ENCODE measurements at places on chromosomes 7 and 10. TPM values are rescaled to one million over a fixed set of nuclear protein-coding genes. Genes with fewer than 3 reads are reported as not detected.

DNA sequence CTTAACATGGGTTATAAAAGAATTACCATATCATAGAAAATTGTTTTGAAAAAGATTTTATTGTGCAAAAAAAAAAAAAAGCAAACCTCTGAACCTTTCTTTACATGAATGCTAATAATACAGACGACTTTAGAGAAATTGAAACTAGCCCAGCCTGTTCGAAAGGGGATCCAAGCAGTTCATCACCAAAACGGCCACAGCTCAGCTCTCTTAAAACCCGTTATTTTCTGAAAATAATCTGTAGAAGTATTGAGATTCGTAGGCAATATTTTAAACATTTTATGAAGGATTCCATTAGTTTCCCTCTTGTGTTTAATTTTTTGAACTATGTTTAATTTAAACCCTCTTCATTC is 9.9 kb upstream of the GSAP start:
- DNase-seq = no peak
- no peak overlapping the region for H3K4me3 ChIP-seq
- H3K4me1 ChIP-seq = no peaks in the 10 kb centered on the region
- H3K36me3 ChIP-seq = no peaks in the 10 kb centered on the region
- H3K27ac ChIP-seq = no peak overlapping the region

DNA sequence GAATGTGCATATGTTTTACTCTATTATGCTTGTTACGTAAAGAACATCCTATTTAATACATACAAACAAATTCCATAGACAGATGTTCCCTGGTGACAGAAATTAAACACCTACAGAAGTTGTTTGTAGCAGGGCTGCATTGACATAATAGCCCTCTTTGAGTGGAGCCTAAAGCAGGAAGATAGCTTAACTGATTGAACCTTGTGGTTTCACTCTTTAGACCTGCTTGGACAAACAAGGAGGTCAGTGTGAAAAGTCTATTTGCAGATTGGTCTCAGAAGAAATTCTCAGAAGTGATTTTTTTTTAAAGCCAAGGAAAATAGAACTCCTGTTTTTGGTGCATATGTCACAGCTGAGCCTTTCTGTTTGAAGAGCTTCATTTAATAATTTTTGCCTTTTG is 121.3 kb downstream of the PPP1R9A start:
- H3K36me3 ChIP-seq = no peaks in the 10 kb centered on the region
- no peaks in the 10 kb centered on the region for H3K4me1 ChIP-seq
- DNase-seq = no peak
- H3K27ac ChIP-seq = no peak overlapping the region
- H3K4me3 ChIP-seq = no peak overlapping the region

DNA sequence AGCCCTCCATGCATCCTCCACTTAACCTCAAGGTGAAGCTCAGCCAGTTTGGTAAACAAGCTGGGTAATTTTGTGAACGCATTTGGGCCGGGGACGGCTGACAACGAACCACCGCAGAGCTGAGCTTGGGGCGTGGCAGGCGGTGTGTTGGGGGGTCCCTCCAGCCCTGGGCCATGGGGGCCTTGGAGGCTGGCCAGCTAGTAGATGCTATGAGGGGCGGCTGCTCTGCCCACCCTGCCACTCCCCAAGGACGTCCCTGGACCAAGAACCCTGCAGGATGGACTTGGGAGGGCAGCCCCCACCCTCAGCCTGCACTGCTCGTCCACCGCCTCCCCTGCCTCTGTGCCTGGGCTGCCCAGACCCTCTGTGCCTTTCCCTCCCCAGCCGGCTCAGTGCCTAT is 12.0 kb upstream of the SCART1 start:
- H3K27me3 ChIP-seq = no peaks in the 10 kb centered on the region
- H3K27ac ChIP-seq = no peak overlapping the region
- H3K4me3 ChIP-seq = no peak overlapping the region
- H3K4me1 ChIP-seq = no peaks in the 10 kb centered on the region

DNA sequence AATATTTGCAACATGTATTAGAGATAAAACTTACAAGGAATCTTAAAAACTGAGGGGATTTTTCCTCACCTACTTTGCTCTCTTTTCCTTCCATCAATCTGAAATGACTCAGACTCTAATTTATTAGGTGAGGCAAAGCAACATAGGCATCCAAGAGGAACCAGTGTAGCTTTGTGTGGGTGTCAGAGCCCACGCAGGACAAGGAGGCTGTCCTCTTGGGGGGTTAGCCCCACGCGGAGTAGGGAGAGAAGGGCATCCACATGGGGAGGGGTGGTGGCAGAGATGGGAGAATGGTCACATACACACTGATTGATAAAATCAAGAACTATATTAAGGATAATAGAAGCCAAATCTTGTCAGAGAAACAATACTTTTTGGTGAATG is 33.8 kb upstream of the ARMS2 start:
- H3K4me3 ChIP-seq = no peak overlapping the region
- no peaks in the 10 kb centered on the region for H3K27me3 ChIP-seq
- no peaks in the 10 kb centered on the region for H3K4me1 ChIP-seq
- H3K27ac ChIP-seq = no peak overlapping the region
- H3K36me3 ChIP-seq = no peaks in the 10 kb centered on the region

The GOLGA7B gene
- not detected for total RNA-seq
